Gastrocnemius medialis (tissue), 4 donors: ENCODE measurements at places on chromosomes 3 and 15. TPM values are rescaled to one million over a fixed set of nuclear protein-coding genes. Genes with fewer than 3 reads are reported as not detected.

GRCh38 chr3:156300929-156301840 lies 180.8 kb downstream of the KCNAB1 start:
- DNase-seq: no peak

DNA sequence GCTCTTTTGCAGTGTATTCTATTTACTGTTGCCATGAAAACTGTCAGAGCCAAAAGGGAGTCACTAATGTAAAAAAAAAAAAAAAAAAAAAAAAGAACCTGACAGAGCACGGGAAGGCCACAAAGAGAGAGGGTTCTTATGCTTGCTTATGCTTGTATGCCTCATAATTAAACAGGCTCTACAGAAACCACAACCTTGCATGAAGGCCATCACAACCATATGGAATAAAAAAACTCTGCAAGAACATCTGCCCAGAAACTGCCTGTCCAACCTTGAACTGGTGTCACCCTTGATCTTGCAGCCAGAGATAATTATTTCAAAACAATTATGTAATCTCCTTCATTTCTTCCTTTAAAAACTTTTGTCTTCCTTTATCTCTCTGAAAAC lies 50.1 kb downstream of the CFAP20DC start:
- no peak for DNase-seq

The PPARG gene
- 8.5 TPM for total RNA-seq

- no peak for DNase-seq
Measured at GRCh38 chr15:71189718-71190117, 74.4 kb downstream of the THSD4 start.

DNA sequence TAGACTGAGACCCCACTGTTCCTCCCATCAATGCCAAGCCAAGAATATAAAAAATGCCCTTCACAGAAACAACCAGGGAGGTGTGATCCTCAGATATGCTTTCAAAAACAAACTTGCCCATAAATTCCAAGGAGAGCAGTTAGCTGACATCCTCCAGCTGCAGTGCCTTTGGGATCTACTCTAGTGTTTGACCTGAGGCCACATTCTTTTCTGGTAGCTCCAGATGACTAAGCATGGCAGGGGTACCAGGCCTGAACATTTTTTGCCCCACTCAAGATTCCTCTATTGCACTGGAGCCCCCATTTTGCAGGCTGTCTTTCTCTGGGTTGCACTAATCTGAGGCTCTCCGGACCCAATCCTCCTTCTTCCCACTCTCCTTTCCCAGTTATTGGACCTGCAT lies 27.9 kb upstream of the ACP3 start:
- DNase-seq: no peak

- no peak for DNase-seq
Measured at GRCh38 chr3:58164199-58164879, 46.4 kb downstream of the DNASE1L3 start.

DNA sequence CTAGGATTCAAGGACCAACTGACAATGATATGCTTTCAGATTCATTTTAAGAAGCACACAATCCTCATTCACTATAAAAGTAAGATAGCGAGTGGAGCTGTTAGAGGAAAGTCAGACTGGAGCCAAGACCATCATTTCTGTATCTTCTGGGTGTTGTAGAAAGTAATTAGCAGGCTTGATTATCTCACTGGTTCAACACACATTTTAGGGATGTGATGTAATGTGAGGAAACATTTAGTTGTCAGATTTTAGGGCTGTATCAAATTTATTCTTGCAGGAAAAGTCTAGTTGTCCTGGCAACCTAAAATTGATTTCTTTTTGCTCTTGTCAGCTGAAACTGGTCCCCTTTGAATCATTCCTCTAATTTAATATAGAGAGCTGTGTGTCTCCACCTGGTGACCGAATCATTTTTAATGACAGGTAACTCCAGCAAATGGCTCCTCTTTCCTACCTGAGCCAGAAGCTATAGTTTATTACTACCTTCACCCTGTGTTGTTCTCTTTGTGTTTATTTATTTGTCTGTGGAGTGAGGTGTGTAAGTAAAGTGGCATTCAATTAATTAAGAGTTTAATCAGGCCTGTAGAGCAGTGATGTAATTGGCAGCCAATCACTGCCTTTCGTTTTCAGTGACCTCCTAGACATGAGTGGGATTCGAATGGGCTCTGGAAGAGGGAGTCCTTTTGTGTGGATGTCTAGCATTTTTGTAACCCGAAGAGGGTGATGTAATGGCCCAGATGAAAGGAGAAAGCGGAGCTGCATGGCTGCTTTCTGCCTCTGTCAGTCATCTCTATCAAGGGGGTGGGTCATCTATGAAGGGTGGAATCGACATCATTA lies 125.8 kb downstream of the LPP start:
- no peak for DNase-seq

- no peak for DNase-seq
Measured at GRCh38 chr3:66041116-66041515, 2.4 kb upstream of the MAGI1 start.

DNA sequence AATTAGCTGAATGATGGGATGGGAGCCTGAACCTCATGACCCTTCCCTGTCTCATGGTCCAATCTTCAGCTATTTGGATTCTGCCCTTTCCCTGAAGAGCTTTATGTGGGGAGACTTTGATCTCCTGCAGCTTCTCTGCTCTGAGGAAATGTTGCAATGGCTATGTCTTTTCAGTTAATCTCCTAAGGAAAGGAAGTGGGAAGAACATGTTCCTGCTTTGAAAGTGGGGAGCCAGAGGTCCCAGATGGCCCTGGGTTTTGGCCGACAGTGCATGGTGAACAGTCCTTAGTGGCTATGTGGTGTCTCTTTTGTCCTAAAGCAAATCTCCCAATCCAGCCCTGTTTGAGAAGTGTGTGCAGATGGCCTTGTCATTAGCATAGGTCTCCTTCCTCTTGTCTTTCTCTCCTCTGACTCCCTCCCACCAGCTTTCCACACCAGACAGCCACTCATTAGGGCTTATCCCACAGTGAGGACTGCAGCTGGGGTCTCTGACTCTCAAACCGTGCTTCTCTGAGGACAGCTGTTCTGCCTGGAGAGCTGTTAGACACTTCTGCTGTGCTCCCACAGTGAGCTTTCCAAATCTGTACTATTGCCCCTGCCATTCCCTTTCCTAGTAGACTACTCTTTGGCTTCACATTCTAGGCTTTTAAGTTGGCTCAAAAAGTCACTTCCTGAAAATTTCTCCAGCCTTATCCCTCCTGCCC lies 365.8 kb upstream of the UMPS start:
- DNase-seq: no peak

The CSTA gene
- 2.4 TPM for total RNA-seq

DNA sequence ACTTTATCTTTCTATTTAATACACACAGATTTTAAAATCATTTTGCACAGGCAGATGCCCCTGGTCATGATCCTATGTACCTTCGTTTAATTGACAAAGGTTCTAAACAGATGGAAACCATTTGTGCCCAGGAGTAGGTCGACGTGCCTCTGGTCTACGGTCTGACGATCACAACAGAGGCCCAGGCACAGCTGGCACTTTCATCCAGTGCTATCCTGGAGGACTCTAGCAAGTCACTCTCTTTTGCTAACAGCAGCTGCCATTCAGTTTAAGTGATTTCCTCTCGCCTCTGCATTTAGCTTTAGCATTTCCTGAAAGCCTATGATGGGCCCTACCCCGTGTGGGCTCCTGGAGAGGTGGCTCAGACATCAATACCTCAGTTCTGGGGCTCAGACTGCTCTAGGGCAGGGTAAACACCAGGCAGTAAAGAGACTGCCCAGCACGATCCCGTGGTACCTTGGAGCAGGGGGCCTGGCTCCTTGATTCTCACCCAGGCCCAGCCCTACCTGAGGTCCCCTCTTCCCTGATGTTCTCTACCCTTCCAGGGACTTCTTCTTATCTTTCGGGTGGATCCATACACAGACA lies 83.2 kb upstream of the SNRPA1 start:
- no peak for DNase-seq

DNA sequence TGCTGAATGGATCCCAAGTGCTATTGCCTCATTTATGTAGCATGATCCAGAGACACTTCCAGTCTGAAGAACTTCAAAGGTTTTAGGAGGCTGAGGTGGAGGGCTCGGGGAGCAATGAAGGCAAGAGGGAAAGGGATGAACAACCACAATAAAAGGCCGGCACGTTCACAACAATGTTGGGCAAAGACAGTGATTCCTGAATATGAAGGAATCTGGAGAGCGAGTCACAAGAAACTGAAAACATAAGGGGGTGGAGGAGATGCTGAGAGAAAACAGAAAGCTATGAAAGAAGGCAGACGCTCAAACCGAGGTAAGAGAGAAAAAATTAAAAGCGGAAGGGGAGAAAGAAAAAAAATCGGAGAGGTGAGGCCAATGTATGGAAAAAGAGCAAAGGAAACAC lies 120.1 kb downstream of the GREM1 start:
- no peak for DNase-seq

GRCh38 chr3:106103383-106103782 lies 234.6 kb upstream of the CBLB start:
- DNase-seq: no peak

DNA sequence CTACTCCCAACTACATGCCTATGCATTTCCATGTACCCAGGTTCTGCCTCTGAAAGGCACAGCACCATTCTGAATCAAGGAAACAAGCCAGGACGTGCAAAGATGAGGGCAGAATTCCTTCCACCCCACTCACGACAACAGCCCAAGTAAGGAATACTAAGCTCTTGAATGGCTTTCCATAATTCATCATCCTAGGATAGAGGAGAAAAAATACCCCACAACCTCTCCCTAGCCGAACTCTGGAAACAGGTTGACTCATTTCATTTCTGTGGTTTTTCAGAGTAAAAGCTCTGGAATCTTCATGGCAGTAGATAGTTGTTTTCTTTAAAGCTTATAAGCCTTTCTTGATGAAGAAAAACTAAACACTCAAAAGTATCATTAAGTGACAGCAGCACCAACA lies 77.8 kb downstream of the PDZRN3 start:
- no peak for DNase-seq

- no peak for DNase-seq
Measured at GRCh38 chr15:35330916-35331315, 215.0 kb downstream of the DPH6 start.

The ACP3 gene
- total RNA-seq: 0.22 TPM

GRCh38 chr15:33411596-33412540 lies 101.1 kb downstream of the RYR3 start:
- peak; percentile 69 for DNase-seq

The PAQR9 gene
- total RNA-seq: 0.20 TPM

GRCh38 chr3:193499136-193499770 lies 55.4 kb downstream of the ATP13A4 start:
- DNase-seq: no peak

- peak; percentile 54 for DNase-seq
Measured at GRCh38 chr15:41544650-41545015, 576 bp upstream of the RPAP1 start.

GRCh38 chr3:10396083-10396482 lies 75.2 kb upstream of the SEC13 start:
- no peak for DNase-seq

The LRRC31 gene
- not detected for total RNA-seq

- no peak for DNase-seq
Measured at GRCh38 chr3:71018799-71019198, 564.7 kb downstream of the FOXP1 start.

DNA sequence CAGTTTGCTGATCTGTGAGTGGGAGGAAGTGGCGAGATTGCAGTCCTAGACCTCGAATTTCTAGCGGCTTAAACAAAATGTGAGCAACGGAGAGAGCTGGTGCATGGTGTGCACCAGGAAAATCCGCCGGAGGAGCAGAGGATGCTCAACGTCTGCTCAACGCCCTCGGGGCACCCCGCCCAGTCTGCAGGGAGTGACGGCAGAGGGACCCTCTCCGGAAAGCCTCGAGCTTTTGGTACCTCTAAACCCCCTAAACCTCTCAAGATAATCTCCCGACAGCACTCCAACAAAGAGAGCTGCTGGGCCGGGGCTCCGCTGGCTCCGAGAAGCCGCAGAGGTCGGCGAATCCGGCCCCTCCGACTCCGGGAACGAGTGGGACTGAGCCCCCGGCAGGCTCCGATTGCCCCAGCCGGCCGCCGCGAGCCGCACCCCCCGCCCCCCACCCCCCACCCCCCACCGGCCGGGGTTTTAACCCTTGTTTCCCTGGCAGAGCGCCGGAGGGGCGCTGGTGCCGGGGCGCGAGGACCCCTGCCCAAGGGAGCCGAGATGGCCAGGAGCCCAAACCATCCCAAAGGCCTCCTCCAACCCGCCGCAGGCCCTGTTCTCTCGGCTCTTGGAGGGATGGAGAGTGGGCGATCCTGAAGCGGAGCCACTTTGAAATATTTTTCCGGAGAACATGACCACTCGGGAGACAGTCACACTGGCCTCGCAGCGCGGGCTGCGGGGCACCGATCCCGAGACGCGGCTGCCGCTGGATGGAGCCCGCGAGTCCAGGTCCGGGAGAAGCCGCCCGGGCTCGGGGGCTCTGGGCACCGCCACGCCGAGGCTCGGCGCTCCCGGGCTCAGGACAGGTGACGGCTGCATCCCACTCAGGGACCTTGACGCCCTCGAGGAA lies 1.5 kb downstream of the MEGF11 start:
- DNase-seq: no peak

The TRIM71 gene
- total RNA-seq: not detected

DNA sequence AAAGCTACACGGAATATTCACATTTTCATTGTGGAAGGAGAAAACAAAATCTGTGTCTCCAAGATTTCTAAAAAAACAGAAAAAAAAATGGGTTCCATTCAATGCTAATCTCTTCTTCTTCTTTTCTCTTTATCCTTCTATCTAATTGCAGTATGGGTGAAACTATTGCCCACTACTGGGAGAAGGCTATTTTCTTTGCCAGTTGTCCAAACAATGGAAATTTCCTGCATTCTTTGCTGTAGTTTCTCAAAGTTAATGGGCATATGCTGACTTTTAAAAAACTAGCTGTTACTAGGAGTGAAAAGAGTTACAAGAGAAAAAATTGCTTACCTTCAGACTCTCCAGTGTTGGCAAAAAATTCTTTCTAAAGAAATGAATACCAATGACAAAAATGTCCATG lies 179.3 kb upstream of the ANKRD28 start:
- DNase-seq: no peak

The TP63 gene
- 24.8 TPM for total RNA-seq

The ZBTB47 gene
- total RNA-seq: 145 TPM

The TMCO5A gene
- total RNA-seq: not detected

GRCh38 chr3:58206406-58207011 lies 4.3 kb downstream of the DNASE1L3 start:
- no peak for DNase-seq

The CKMT1A gene
- not detected for total RNA-seq
